ENCODE measurements at places on chromosomes 16 and 17. TPM values are rescaled to one million over a fixed set of nuclear protein-coding genes. Genes with fewer than 3 reads are reported as not detected.
A peak's percentile ranks its signal among the peaks of the same experiment; 100 is the strongest.

The RTN4RL1 gene
- total RNA-seq, result 0.54 TPM

The FBXL16 gene
- total RNA-seq, result 5.9 TPM

GRCh38 chr16:6682142-6682811 is 650.4 kb upstream of the RBFOX1 start:
- H3K27ac ChIP-seq, result no peak overlapping the region
- H3K27me3 ChIP-seq, result no peaks in the 10 kb centered on the region
- H3K36me3 ChIP-seq, result no peaks in the 10 kb centered on the region
- peak; percentile 37 for DNase-seq
- H3K4me1 ChIP-seq, result no peaks in the 10 kb centered on the region

- H3K27me3 ChIP-seq, result no peaks in the 10 kb centered on the region
- peaks cover 10% of the 10 kb centered on the region for H3K4me1 ChIP-seq
- no peak overlapping the region for H3K4me3 ChIP-seq
- H3K36me3 ChIP-seq, result no peaks in the 10 kb centered on the region
These were observed 5.0 kb upstream of the WFIKKN2 start for GRCh38 chr17:50830352-50830751.

The EPN3 gene
- total RNA-seq, result 53.2 TPM

DNA sequence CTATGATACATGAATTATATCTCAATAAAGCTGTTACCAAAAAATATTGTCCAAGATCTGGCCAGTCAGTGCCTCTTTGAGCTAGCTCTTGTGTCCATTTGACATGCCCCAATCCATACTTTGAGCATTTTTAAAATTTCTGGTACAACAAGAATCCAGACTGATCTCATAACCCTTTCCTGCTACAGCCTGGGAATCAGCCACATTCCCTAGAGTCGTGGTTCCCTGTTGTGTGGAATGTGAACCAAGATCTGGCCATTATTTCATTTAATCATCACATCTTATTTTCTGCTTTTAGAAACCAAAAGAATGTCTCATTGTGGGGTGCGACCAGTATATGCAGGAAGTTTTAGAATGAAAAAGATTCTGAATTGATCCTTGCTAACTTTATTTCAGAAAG is 34.3 kb upstream of the RPRML start:
- no peak overlapping the region for H3K27ac ChIP-seq
- no peaks in the 10 kb centered on the region for H3K36me3 ChIP-seq
- H3K4me3 ChIP-seq, result no peak overlapping the region
- H3K27me3 ChIP-seq, result no peaks in the 10 kb centered on the region

The SNX20 gene
- not detected for total RNA-seq

The SOCS7 gene
- 29.2 TPM for total RNA-seq

- no peaks in the 10 kb centered on the region for H3K36me3 ChIP-seq
- no peak overlapping the region for H3K4me3 ChIP-seq
- no peak overlapping the region for H3K27ac ChIP-seq
- H3K27me3 ChIP-seq, result no peaks in the 10 kb centered on the region
These were observed 47.3 kb upstream of the CPNE2 start for GRCh38 chr16:57044931-57045693.

The C16orf96 gene
- 0.19 TPM for total RNA-seq

GRCh38 chr17:7124923-7125322 is 10.3 kb upstream of the ASGR2 start:
- H3K27me3 ChIP-seq, result no peaks in the 10 kb centered on the region
- H3K27ac ChIP-seq, result no peak overlapping the region
- no peaks in the 10 kb centered on the region for H3K36me3 ChIP-seq
- no peak for DNase-seq
- no peaks in the 10 kb centered on the region for H3K4me1 ChIP-seq
- no peak overlapping the region for H3K4me3 ChIP-seq
